Muscle of leg (tissue), 16 donors: ENCODE measurements at places on chromosomes 12 and 14. TPM values are rescaled to one million over a fixed set of nuclear protein-coding genes. Genes with fewer than 3 reads are reported as not detected.

The EGLN3 gene
- 43.6 TPM for total RNA-seq

DNA sequence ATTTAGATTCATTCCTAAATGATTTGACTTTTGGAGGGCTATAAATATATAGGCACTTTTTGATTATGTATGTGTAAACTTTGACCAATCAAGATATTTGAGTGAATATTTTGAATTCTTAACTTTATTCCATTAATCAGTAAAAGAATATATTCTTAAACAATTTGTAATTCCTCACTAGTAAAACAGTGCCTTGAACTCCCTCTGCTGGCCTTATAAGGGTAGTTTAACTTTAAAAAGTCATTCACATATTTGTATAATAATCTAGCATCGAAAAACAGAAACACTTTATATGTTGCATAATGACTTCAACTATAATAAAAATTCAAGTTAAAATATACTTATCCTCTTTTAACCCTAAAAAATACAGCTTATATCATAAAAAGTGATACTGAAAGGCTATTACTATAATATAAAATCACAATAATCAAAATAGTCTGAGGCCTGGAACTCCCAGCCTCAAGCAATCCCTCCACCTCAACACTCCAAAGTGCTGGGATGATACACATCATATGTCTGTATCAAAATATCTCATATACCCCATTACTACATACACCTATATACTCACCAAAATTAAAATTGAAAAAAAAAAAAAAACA, 31.2 kb downstream of the CCDC59 start:
- H3K4me3 ChIP-seq, result no peak overlapping the region
- no peaks in the 10 kb centered on the region for H3K36me3 ChIP-seq
- no peaks in the 10 kb centered on the region for H3K4me1 ChIP-seq

DNA sequence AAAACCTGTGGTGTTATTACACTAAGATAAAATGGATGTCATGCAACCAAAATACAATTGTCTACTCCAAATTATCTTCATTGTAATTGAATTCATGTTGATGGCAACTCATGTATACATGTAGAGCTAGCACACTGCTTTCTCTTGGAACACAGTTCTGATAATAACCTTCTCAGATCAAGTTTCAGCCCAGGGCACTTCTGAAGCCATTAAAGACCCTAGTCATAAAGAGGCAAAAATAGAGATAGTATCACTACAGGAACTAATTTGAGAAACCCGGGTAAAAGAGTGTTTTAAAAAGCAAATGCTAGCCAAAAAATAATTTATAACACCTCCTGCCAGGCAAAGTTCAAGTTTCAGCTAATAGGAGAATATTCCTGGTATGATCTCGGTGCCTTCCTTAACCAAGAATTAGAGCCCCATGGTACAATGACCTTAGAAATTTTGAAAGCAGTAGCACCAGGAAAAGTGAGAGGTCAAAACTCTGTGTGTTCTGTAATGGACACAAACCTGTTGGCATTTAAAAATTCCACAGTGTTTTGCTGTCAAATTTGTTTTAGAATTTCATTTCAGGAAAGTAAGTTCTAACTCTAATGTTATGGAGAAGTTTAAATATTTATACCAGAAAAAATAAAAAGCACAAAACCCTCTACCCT, 105.0 kb upstream of the FRMD6 start:
- peaks cover 2% of the 10 kb centered on the region for H3K4me1 ChIP-seq
- no peak overlapping the region for H3K4me3 ChIP-seq
- no peaks in the 10 kb centered on the region for H3K36me3 ChIP-seq
- DNase-seq, result no peak
- H3K27ac ChIP-seq, result peak overlapping the region; percentile 25

DNA sequence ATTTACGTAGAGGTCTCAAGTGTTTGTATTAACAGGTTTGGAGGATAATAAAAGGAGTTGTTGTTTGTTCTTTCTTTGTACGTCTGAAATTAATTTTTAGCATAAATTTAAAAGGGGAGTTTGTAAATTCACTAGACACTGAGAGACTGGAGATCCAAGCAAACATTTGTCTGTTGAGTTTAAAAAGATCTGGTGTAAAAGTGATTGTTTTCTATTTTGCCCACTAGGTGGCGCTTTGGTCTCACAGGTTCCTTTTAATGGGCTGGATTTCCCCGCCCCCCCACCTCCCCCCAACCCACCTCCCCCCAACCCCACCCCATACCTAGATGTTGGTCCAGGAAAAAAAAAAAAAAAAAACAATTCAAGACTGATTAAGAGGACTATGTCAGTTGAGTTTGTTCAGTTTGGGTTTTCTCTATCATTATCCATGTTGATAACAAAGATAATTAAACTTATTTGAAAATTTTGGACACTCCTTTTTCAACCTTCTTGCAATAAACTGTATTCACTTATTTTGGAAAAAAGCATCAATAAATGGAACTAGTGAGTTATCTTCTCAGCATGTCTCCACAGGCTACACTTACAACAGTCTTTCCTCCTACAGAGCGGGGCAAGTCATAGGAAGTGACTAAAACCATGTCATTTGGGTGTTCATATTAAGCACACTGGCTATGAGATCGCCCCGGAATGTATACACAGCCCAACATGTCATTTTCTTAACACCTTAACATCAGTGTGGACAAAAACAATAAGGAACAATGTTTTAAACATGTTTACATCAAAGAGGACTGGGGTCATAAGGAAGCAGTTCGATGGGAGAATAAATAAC, 841.1 kb downstream of the NRXN3 start:
- no peaks in the 10 kb centered on the region for H3K4me1 ChIP-seq
- DNase-seq, result peak; percentile 32
- no peaks in the 10 kb centered on the region for H3K36me3 ChIP-seq
- no peaks in the 10 kb centered on the region for H3K27me3 ChIP-seq
- H3K4me3 ChIP-seq, result no peak overlapping the region
- no peak overlapping the region for H3K27ac ChIP-seq

DNA sequence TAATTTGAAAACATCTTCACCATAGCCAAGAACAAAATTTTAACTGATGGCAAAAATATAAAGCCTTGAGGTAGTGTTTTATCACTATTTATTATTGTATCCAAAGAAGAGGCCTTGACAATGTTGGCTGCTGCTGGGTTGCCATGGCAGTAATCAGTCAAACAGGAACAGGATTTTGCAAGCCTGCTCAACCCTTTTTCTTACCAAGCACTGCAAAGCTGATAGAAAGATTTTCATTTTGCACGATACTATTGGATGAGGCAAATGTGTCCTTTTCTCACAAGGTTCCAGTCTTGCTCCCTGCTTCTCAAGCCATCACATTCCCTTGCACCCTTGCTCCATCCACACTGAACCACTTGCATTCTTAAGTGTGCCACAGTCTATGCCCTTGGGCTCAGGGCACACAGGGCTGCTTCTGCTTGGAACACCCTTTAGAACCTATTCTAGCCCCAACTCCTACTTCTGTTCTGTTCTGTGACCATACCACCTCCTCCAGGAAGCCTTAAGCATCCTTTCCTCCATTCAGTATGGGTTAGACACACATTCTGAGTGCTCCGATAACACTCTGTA, 76.5 kb upstream of the AMIGO2 start:
- H3K4me1 ChIP-seq, result no peaks in the 10 kb centered on the region
- H3K27ac ChIP-seq, result no peak overlapping the region
- H3K36me3 ChIP-seq, result no peaks in the 10 kb centered on the region

DNA sequence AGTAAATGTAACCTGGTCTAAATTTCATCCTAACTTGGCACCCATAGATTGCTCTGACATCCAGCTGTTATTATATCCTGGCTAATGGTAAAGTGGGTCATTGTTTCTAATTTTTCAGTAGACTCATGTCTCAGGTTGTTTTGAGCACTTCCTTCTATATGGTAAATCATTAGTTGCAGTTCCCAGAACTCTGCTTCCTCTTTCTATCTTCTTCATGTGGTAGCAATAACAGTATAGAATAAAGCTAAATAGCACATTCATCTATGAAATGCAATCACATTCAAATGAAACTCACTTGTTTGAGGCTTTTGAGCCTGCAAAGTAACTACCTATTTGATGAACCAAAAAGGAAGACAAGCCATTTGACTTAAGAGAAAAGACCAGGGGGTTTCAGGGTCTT, 65.1 kb upstream of the GZMB start:
- H3K27ac ChIP-seq, result no peak overlapping the region
- no peak overlapping the region for H3K4me3 ChIP-seq
- no peaks in the 10 kb centered on the region for H3K27me3 ChIP-seq
- no peaks in the 10 kb centered on the region for H3K36me3 ChIP-seq
- no peak for DNase-seq

DNA sequence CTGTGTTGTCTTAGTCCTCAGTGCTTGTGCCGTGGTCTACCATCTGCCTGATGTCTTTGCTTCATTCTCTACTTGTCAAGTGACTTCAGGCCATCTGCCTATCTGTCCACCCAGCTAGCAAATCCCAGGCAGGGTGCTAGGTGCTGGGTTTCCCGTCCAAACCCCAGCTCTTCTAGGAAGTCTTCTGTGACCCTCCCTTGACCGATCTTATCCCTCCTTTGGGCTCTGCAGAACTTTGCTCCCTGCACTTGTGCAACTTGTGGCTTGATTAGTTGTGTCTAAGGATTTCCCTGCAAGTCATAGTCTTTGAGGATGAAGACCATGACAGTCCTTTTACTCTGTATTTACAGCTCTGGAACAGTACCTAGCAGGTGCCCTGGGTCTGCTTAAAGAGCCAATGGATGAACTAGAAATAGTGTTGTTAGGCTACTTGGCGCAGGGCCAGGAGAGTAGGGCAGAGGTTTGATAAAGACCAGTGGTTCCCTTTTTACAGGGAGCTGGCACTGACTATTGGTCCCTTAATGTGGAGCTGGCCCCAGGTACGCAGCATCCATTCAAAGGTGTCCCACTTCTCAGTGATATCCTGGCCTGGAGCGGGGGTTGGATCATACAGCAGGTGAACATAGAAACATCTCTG, 60.1 kb downstream of the ADCK1 start:
- H3K4me1 ChIP-seq, result no peaks in the 10 kb centered on the region
- H3K36me3 ChIP-seq, result peaks cover 3% of the 10 kb centered on the region
- no peak overlapping the region for H3K27ac ChIP-seq
- H3K4me3 ChIP-seq, result no peak overlapping the region
- H3K27me3 ChIP-seq, result no peaks in the 10 kb centered on the region
- no peak for DNase-seq

- H3K27ac ChIP-seq, result no peak overlapping the region
- DNase-seq, result no peak
- no peak overlapping the region for H3K4me3 ChIP-seq
These were observed 56.2 kb downstream of the CRADD start for GRCh38 chr12:93733358-93733757.
